Activated CD4-positive, alpha-beta memory T cell treated with anti-CD3 and anti-CD28 coated beads, Interleukin-2, amount 10 ng/mL, durations not matched to agents 7 days and 5 days (primary cell): ENCODE measurements at places on chromosomes 3 and 15. TPM values are rescaled to one million over a fixed set of nuclear protein-coding genes. Genes with fewer than 3 reads are reported as not detected.

The CCR5 gene
- total RNA-seq: 85.3 TPM

The SLC22A13 gene
- 0.25 TPM for total RNA-seq

DNA sequence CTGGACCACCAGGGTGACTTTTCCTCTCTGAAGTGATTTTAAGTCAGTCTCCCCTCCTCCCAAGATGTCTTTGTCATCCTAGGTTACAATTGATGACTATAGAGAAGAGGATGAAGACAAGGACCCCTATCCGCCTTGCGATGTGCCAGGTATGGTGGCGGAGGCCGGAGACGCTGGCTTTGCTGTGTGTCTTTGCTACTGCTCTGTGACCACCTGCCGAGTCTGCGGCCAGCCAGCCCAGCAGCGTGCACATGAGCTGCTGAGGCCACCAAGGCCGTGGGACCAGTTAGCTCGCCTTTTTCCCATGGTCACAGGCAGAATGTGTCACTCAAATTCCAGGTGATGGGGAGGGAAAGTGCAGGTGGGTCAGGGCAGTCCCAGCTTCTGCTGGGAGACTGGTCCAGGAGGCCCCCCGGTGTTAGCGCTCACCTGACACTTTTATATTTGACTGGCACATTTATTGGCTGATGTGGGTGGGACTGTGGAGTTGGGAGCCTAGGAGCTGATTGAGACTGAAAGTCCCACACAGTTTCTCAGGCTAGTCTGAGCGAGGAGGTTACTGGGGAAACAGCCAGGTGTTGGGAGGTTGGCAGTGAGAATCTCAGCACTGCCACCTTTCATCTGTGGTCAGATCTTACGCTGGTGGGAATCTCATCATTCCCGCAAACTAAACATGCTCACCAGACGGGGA, 114.1 kb downstream of the CHDH start:
- no peak for DNase-seq

DNA sequence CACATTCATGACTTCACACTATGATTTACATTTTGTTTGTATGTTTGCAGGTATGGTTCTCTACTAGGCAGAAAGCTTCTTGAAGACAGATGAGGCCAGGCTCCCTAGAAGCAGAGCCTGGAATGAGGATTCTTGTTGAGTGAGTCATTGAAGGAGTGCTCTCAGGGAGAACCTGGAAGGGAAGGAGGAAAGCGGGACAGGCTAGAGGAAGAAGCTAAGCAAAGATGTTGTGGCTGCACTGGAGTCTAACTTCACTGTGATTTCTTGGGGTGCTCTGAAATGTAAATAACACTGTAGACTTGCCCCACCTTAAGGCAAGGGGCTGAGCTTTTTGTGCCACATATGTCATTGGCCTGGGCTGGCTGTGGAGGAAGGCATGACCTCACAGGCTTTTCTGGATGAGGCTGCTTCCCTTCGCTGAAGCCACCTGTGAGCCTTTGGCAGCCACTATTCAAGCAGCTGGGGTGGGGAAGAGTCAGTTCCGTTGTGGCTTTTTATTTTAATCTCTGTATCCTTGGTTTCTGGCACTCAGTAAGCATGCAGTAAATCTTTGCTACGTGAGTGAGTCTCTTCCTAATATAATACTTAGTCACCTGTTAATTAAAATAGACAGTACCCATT, 307.3 kb downstream of the SV2B start:
- no peak overlapping the region for H3K27ac ChIP-seq
- DNase-seq: peak; percentile 24

DNA sequence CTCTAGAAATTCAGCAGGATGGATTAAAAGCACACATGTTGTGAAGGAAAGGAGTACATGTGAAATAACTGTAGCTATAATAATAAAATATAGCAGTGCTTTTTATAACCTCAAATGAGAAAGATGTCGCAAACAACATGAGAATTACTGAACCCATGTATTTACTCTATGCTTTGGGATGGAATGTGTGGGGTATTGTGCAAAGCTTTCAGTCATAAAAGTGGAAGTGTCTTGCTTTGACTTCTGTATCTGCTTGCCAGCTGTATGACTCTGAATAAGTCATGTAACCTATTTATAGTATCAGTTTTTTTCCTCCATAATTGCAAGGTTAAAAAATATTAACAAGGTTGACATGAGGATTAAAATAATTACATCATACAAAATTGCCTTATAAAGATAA, 519.3 kb upstream of the CADM2 start:
- DNase-seq: no peak
- no peaks in the 10 kb centered on the region for H3K36me3 ChIP-seq
- H3K27me3 ChIP-seq: no peaks in the 10 kb centered on the region

- DNase-seq: no peak
- H3K4me3 ChIP-seq: no peak overlapping the region
- no peaks in the 10 kb centered on the region for H3K27me3 ChIP-seq
These were observed 299.8 kb upstream of the CCDC54 start for GRCh38 chr3:107077391-107077790.
